ENCODE measurements at places on chromosomes 6 and 20.
A peak's percentile ranks its signal among the peaks of the same experiment; 100 is the strongest.

GRCh38 chr6:80543598-80544222, 437.2 kb downstream of the BCKDHB start:
- DNase-seq, result no peak

DNA sequence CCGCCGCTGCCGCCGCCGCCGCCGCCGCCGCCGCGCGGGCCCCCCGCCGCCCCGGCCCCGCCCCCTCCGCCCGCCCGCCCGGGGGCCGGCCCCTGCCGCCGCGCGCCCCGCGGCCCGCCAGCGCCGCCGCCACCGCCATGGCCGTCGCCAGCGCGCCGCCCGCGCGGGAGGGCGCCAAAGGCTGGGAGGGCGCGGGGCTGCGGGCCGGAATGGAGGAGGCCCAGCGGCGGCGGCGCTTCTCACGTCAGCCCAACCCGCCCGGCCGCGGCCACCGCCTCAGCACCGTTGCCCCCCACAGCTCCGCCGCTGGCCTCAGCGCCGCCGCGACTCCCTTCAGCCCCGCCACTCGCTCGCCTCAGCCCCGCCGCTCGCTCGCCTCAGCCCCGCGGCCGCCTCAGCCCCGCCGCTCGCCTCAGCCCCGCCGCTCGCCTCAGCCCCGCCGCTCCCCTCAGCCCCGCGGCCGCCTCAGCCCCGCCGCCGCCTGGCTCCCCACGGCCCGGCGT, 258 bp downstream of the PHF10 start:
- peak; percentile 37 for DNase-seq

DNA sequence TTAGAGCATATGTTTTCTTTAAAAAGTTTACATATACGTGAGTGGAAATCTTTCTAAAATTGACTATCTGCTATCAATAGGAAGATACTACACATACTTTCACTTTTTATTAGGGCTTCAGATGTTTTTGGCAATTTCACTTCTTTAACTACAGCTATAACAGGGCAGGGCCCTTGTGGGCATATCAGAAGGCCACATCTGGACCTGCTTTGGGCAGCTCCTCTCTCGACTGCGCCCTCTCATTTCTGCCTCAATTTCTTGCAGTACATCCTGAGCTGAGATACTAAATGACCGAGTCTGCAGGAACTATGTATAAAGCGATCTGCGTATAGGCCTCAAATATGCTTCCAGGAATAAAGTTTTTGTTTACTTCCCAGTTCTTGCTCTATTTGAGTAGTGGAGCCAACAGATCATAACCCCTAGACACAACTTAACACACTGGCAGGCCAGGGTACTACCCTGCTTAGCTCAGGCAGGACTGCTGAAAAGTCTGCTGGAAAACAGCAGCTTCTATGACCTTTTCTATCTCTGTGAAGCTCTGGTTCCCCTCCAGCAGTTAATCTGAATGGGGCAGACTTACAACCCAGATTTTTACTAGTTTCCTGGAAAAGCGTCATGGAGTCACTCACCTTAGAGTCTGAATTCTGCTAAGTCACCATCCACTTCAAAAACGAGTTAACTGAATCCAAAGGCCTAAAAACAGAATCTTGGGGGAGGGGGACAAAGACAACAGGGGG, 12.7 kb downstream of the GCLC start:
- no peak for DNase-seq

- no peak for DNase-seq
These were observed 233.6 kb upstream of the MAP3K7 start for GRCh38 chr6:90820436-90820835.

DNA sequence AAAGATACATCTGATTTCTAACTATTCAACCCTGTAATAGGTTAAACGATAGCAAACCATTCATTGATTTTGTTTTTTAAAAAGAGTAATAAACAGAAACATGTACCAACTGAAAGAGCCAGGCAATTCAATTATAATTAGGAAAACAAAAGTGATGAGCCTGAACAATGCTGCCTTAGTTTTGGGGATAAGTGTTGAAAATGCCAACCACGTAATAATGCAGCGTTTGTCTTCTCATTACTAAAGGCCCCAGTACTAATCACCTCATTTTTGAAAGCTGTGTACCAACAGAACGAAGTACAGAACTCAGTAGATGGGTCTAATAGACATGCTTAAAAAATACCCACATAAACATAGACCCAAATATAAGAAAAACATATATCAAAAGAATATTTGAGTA, 663.6 kb upstream of the CHD6 start:
- DNase-seq, result no peak

GRCh38 chr20:50575865-50576720, 65.9 kb downstream of the PTPN1 start:
- DNase-seq, result peak; percentile 48

GRCh38 chr20:32549842-32550241, 35.3 kb downstream of the NOL4L start:
- no peak for DNase-seq

DNA sequence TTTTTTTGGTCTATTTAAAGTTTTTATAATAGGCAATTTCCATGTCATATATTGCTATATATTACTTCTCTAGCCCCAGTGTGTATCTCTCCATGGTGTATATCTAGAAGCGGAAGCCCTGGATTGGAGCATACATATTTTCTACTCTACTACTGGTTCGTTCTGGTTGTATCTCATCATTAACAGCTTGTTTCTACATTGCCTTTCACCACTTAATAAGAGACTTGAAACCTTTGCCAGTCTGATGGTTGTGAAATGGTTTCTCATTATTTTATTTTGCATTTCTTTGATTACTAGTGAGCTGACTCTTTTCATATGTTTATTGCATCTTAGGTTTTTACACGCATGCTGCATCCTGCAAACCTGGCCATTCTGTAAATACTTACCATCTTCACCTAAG, 3.6 kb downstream of the DSTN start:
- no peak for DNase-seq

Data from activated T-helper 9 cell treated with anti-CD3 and anti-CD28 coated beads, Interleukin-2, amount 50 U/mL, for 16 hours (primary cell).